ENCODE measurements at places on chromosomes 2 and 18. TPM values are rescaled to one million over a fixed set of nuclear protein-coding genes. Genes with fewer than 3 reads are reported as not detected.

DNA sequence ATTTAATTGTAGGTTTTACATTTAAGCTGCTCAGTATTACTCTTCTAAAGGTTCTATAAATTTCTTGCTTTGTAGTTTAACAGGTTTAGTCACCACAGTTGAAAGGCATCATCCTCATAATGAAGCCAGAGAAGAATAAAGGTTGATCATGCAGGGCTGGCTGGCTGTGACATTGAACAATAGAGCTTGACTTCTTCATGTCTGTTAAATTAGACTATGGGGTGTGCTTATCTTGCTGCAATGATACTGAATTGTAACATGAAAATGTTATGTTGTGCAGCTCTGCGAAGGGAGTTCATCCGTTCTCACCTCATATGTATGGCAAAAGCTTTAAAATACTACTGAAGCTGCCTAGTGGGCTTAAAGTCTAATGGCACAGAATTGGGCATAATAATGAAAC, 81.8 kb downstream of the CAMKMT start:
- DNase-seq = no peak

- DNase-seq = no peak
These were observed 87.5 kb downstream of the TCF4 start for GRCh38 chr18:55500316-55501086.

- DNase-seq = peak; percentile 74
These were observed 3.3 kb downstream of the MYCN start for GRCh38 chr2:15943378-15944280.

The BIRC6 gene
- total RNA-seq = 112 TPM

The TFPI gene
- total RNA-seq = 89.7 TPM
